ENCODE measurements at places on chromosomes 13 and 19.
A peak's percentile ranks its signal among the peaks of the same experiment; 100 is the strongest.

GRCh38 chr19:44003461-44004009 is 778 bp downstream of the ZNF230 start:
- no peak for DNase-seq

- no peak for DNase-seq
Measured at GRCh38 chr19:35655600-35655999, 7.5 kb downstream of the COX6B1 start.

GRCh38 chr19:3365836-3366752 is at the start of gene NFIC:
NFIC (plus strand) TSS chr19:3366583; CDS start chr19:3366637, 54 bp downstream.
- no peak for DNase-seq

DNA sequence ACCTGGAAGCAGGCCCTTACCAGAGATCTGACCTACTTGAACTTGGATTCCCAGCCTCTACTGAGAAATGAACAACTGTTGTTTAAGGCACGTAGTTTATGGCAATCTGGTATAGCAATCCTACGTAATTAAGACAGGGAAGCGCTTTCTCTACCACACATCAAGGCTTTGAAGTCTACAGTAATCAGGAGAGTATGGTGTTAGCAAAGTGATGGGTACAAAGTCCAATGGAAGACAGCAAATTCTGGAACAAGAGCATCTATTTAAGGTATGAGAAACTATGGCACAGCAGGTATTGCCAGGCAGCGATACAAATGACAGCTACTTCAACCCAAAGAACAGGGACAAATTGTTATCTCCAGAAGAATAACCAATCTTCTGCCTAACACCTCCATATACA is 3.1 kb downstream of the ZNF563 start:
- no peak for DNase-seq

- DNase-seq, result no peak
Measured at GRCh38 chr13:24135674-24136300, 24.7 kb upstream of the SPATA13 start.

- DNase-seq, result no peak
Measured at GRCh38 chr19:34888091-34888490, 38.6 kb upstream of the ZNF30 start.

- DNase-seq, result no peak
Measured at GRCh38 chr19:40445780-40446262, 1.7 kb upstream of the SERTAD3 start.

DNA sequence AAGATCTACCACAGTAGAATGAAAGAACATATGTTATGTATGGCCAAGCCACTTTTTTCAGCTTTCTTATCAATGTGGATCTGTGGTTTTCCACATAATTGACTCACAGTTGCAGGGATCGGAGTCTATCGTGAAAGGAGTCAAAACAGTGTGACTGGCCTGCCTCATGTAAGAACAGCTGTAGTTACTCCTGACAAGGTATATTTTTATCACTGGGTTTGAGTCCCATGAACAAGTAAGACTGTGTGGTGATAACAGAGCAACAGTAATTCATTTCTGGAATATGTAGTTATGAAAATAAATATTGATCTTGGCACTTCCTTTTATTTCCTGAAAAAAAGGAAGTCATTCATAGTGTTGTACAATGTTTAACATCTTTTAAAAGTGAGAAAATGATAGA is 416.6 kb downstream of the KLF12 start:
- no peak for DNase-seq

DNA sequence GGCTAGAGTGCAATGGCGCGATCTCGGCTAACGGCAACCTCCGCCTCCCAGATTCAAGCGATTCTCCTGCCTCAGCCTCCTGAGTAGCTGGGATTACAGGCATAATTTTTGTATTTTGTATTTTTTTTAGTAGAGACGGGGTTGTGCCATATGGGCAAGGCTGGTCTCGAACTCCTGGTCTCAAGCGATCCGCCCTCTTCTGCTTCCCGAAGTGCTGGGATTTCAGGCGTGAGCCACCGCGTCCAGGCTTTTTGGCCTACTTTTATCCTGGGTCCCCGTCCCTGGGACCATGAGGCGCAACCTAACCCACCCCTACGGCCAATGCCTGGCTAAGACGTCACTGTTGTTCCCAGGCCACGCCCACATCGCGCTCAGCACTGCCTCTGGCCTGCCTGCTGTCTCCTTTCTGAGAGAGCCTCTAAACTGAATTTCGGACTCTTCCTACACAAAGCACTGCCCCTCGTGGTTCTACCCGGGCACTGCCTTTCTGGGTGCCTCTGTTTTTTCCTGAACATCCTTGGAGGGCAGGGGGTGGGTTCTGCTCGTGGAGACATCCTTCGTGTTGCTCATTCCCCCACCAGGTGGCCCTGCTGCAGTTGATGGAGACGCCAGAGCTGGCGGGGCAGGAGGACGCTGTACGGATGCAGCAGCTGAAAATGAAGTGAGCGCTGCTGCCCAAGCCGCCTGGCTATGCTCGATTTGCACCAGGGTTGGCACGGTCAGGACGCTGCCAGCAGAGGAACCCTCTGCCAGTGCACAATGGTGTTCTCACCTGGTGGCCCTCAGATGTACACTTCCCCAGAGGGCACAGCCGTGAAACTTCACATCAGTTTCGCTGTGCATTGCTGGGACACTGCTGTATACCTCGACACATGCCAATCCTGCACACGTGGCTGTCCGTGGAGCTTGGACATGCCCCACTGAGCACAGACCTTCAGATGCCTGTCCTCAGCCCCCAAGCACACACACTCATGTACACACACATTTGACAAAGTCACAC is 2.0 kb downstream of the REX1BD start:
- DNase-seq, result no peak

- DNase-seq, result no peak
Measured at GRCh38 chr13:42116225-42116624, 67.8 kb downstream of the DGKH start.

- DNase-seq, result no peak
Measured at GRCh38 chr13:92806215-92806614, 420.4 kb upstream of the GPC6 start.

GRCh38 chr13:31794452-31794851 is 55.1 kb downstream of the RXFP2 start:
- DNase-seq, result no peak

DNA sequence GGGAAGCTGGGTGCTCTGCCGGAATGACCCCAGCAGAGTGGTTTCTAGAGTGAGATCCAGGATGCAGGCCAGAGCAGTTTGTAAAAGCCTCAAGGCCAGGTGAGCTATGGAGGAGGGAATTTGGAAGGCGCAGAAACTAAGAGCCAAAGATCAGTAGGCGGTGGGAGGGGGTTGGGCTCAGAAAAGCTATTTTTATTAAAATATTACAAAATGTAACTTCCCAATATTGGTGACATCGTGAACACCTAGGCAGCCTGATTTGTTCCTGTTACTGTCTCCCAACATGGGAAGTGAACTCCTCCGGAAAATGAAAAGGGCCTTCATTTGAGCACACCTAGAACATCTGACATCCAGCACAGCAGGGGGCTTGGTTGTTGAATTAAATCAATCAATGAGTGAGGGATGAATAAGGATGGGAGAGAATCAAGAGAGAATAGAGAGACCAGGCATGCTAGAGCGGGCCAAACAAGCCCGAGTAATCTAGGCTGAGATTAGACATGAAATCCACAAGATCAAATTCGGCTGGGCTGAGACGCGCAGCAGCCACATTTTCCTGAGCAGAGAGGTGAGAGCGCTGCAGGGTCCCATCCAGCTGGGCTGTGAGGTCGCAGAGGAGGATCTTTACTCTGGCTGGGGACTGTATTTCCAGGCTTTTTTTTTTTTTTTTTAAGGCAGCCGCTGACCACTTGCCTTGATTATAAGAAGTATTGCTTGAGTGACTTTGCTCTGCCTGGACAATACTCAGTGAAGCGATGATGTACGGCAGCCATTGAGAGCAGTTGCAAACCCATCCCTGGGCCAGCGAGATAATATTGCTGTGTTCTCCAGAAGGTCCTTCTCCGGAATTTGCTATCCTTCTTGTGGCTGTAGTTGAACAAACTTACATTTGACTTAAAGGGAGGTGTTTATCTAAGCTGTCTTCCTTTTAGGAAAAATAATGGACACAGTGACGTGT is 178.0 kb upstream of the KL start:
- DNase-seq, result no peak

GRCh38 chr13:58823701-58824100 is 1192.2 kb downstream of the PCDH17 start:
- DNase-seq, result no peak

GRCh38 chr13:99467764-99468163 is 33.5 kb upstream of the TM9SF2 start:
- no peak for DNase-seq

GRCh38 chr13:62525652-62526051 is 1110.0 kb upstream of the PCDH20 start:
- no peak for DNase-seq

GRCh38 chr19:54449701-54450069 is 686 bp downstream of the LENG8 start:
- DNase-seq, result no peak

- DNase-seq, result peak; percentile 19
Measured at GRCh38 chr19:21482863-21483276, 22.5 kb upstream of the ZNF429 start.

- DNase-seq, result no peak
Measured at GRCh38 chr19:30023330-30023729, 81.3 kb downstream of the URI1 start.

DNA sequence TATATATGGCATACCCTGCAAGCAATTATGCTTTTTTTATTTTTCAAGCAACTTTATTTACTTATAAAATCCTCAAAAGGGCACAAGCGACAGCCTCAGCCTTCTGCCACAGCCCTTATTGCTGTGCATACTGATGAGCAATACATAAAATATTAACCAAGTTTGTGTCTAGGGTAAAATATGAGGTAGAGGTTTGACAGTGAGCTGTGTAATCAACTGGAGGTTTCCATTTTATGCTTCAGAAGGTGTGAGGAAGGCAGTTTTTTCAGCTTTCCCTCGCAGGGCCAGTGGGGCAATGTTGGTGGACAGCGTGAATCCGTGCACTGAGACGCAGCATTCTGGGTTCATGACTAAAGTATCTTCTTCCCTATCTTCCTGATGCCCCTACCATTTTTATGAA is 310.4 kb downstream of the IRS2 start:
- no peak for DNase-seq

GRCh38 chr19:51158474-51159129 is 16.5 kb downstream of the SIGLEC7 start:
- DNase-seq, result peak; percentile 62

GRCh38 chr19:13094771-13095392 is 7.8 kb downstream of the LYL1 start:
- no peak for DNase-seq

DNA sequence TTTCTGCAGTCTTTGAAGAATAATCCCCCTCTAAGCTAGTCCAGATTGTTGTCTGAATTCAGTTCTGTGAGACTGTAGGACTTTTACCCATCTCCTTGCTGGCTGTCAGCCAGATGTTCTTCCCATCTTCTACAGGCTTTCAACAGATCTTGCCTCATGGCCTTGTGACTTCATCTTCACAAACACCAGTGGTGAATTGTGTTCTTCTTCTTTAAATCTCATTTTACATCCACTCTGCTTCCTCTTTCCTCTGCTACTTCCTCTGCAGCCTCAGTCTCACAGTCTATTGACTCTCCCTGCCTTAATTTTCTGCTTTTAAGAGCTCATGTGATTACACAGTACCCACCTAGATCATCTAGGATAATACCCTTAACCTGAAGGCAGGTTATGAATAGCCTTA is 859.0 kb upstream of the SLITRK1 start:
- no peak for DNase-seq

DNA sequence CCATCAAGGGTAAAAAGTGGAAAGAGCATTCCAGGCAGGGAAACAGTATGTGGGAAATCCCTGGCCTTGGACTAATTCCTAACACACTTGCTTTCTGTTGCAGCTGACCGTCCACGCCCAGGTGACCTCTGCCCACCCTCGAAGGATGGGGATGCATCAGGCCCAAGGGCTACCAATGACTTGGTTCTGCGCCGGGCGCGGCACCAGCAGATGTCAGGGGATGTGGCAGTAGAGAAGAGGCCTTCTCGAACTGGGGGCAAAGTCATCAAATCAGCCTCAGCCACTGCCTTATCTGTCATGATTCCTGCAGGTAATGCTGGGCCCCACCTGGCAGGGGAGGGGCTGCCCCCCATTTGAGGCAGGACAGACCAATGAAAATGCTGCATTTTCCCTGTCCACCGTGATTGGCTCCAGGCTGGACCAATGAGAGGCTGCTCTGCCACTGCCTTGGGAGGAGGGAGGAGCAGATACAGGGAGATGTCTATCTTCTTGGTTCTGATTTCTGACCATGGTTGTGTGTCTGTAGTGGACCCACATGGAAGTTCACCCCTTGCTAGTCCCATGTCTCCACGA is 12.6 kb downstream of the DNASE2 start:
- DNase-seq, result no peak

- no peak for DNase-seq
Measured at GRCh38 chr13:113535381-113535781, 44.9 kb upstream of the DCUN1D2 start.

DNA sequence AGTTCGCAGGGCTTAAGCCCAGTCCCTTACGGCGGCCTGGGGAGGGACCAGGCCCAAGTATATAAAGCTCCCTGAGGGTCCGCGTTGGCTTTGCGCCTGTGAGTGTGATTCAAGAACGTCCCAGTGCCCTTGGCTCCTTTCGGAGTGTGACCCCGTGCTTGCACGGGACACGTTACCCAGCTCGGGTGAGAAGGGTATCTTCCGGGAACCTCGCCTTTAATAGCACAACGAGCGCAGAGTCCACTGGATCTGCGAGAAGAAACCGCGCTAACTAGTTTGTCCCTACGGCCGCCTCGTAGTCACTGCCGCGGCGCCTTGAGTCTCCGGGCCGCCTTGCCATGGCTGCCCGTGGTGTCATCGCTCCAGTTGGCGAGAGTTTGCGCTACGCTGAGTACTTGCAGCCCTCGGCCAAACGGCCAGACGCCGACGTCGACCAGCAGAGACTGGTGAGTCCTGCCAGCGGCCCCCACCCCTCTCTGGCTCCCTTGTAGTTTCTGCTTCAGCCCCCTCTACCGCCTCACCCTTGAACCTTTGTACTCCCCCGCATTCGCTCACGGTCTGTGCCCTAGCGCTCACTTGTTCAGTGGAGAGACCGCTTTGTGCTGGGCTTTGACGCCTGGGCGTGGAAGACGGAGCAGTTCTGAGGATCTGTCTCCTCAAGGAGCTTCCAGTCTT is at the start of gene DNAJC15:
Gene DNAJC15 (plus strand): TSS at position 298 of the 675 bp plus-strand sequence. CDS start 41 bp downstream, at position 339.
- peak; percentile 55 for DNase-seq

DNA sequence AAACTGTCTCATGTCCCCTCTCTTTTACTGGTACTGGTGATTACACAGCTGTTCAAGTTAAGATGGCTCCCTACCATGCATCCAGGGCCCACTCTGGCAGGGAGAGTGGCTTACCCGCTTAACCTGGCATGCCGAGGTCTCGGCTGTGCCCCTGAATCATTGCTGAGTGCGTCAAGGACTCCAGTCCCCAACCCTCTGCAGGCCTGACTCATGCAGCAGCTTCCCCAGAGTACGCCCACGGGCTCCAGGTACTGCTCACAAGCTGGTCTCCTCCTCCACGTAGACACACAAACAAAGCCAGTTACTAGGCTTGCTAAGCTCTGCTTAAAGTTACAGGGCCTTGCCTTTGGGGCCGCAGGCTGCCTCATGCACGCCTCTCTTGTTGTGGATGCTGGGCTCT is 447.4 kb downstream of the COG6 start:
- peak; percentile 19 for DNase-seq

DNA sequence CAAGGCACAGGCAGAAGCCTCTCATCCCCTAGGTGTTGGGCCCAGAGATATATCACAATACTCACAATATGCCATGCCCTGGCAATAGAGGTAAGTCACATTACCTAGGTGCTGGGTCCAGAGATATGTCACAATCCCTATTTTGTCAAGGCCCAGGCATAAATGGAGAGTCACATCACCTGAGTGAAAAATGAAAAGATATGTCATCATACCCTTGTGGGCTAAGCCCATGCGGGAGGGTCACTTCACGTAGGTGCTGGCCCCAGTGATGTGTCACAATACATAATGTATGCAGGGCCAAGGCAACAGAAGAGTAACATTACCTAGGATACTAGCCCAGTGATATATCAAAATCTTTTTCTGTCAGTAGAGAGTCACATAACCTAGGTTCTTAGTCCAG is 127.0 kb downstream of the ZNF675 start:
- no peak for DNase-seq

All from stimulated activated CD8-positive, alpha-beta memory T cell treated with anti-CD3 and anti-CD28 coated beads, Interleukin-7, amount 100 ng/mL, for 1 hour (primary cell).